Stimulated activated CD4-positive, alpha-beta T cell treated with anti-CD3 and anti-CD28 coated beads, Interleukin-15, amount 100 ng/mL, for 48 hours (primary cell): ENCODE measurements at places on chromosomes 12 and 14.

GRCh38 chr12:129241852-129242251 is 388.6 kb downstream of the GLT1D1 start:
- DNase-seq = no peak

DNA sequence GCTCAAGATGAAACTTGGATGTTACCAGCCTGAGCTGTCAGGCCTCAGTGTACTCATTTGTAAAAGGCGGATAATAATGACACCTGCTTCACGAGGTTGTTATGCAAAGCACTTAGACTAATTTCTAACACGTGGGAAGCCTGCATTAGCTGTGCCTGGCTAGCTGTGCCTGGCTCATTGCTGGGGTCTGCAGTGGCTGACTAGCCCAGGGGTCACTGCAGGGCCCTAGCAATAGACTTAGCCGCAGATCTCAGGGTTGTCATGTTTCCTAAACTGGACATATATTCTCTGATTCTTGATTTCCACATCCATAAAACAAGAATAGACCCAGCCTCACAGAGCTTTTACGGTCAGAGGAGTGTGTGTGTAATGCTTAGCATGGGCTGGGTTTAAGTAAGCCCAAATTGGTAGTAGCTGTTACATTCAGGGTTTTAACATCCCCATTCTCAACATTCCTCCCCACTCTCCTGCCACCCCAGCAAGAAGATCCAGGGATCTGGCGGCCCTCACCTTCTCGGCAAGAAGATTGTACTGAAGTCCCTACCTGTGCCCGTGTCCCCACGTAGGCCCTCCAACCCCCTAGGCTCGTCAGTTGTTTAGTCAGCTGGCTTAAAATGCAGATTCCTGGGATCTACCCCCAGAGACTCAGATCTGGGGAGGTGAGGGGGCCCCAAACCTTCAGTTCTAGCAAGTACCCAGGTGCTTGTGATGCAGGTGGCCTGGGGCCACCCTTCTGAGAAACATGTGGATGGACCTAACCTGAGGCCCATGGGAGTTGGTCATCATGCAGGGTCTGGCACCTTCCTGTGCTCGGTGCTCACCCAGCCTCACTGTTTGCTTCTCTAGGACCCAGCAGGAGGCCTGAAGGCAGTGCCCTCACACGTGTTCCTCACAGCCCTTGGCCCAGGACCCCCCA is 8.6 kb downstream of the NR4A1 start:
- no peak for DNase-seq

DNA sequence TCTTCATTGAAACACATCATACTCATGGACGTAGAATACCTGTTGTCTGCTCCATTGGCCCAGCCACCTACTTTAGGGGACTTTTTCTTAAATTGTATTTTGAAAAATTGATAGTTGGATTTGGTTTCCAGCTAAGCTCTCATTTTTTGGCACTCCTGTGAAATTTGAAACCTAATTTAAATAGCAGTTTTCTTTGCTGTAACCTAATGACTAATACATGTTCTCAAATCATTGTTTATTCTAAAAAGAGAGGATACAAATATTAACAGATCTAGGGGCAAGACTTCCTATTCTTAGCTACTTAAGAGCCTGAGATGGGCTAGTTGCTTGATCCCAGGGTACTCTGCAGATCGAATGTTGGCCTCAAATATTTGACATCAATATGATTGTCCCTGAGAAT is 78.9 kb downstream of the PLEKHA5 start:
- no peak for DNase-seq

- no peak for DNase-seq
These were observed 42.8 kb downstream of the AMN start for GRCh38 chr14:102965282-102965681.

DNA sequence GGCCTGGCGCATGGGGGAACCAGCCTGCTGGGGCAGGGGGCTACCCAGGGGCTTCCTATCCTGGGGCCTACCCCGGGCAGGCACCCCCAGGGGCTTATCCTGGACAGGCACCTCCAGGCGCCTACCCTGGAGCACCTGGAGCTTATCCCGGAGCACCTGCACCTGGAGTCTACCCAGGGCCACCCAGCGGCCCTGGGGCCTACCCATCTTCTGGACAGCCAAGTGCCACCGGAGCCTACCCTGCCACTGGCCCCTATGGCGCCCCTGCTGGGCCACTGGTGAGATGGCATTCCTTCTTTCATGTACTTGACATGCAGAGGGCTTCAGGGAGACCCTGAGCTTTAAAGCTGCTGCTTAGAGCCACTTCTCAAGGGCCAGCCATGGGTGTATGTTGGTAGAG is 9.0 kb downstream of the LGALS3 start:
- no peak for DNase-seq

GRCh38 chr12:54631988-54632728 is 2.5 kb downstream of the LACRT start:
- DNase-seq = no peak
